Non-pigmented ciliary epithelial cell (primary cell): ENCODE measurements at places on chromosomes 1 and 21.

- no peak for DNase-seq
These were observed 70.6 kb upstream of the AK4 start for GRCh38 chr1:65077369-65077768.

DNA sequence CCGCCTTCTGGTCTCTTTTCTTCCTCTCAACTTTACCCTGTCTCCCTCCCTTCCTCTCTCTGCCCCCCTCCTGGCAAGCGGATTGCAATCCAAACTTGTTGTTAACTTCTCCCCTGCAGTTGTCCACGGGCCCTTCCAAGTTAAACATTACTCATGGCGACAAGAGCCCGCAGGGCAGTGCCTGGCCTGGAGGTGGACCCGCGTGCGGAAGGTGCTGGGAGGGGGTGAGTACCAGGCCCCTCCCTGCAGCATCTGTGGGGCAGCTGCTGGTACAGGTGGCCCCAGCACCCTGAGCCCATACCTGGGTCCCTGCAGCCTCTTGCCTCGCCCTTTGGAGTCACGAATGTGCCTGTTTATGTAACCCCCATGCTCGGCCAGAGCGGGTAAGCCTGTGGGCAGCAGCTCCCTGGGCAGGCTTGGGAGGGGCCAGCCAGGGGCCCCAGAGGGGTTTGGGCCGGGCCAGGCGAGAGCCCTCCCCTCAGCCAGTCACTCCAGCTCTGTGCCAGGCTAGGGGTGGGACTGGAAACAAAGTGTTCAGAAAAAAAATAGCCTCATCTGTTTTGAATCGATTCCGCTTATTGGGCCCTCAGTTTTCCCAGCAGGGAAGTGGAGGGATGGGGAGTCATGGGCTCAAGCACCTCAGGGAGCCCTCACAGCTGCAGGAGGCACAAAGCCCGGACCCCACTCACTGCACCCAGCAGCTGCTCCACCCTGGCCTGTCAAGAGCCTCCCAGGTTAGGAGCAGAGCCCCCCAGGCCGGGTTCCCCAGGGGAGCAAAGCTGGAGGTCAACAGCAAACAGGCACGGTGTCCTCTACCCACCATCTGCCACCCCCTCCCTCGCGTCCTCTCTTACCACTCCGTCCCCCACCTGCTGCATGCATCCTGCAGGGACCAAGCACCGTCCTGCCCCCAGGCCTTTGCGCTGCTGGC is 14.0 kb upstream of the FAAP20 start:
- DNase-seq, result no peak

- no peak for DNase-seq
These were observed 29.0 kb upstream of the LGALS8 start for GRCh38 chr1:236494586-236495466.

DNA sequence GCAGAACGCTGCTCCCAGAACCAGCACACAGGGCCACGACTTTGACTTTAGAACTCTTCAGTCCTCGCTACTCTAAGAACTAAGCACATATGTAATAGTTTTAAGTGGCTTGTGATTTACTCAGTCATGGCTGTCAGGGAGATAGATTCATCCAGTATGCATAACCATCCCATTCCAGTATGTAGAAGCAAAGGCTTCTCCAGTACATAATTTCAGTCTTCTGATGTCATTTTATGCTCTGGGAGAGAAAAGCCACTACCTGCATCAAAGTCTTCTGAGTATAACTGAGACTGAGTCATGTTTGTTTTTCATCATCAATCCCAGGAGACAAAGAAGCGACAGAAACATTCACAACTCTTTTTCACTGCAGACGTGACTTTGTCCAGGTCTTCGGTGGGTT is 885.7 kb downstream of the PLA2G4A start:
- DNase-seq, result no peak

DNA sequence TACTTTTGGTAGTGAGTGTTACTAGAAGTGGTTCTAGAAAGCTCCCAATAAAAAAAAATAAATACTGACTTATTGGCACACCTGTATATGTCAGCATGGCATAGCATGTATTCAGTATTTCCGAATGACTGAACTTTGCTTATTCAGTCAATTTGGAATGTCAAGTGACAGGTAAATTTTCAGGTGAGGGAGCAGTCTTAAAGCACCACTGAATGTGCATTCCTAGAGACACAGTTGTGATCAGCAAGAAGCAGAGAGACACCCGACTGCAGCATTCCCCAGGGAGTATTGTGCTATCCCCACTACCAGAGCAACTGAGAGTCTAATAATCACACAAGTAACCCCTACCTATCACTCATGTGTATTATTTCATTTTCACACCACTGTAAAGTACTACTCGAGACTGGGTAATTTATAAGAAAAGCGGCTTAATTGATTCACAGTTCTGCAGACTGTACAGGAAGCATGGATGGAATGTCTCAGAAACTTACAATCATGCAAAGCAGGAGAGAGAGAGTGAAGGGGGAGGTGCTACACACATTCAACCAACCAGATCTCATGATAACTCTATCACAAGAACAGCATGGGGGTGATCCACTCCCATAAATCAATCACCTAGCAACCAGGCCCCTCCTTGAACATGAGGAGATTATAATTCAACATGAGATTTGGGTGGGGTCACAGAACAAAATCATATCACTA is 201.5 kb downstream of the TBX15 start:
- no peak for DNase-seq

- no peak for DNase-seq
These were observed 5.5 kb downstream of the OR2C3 start for GRCh38 chr1:247530785-247531184.

DNA sequence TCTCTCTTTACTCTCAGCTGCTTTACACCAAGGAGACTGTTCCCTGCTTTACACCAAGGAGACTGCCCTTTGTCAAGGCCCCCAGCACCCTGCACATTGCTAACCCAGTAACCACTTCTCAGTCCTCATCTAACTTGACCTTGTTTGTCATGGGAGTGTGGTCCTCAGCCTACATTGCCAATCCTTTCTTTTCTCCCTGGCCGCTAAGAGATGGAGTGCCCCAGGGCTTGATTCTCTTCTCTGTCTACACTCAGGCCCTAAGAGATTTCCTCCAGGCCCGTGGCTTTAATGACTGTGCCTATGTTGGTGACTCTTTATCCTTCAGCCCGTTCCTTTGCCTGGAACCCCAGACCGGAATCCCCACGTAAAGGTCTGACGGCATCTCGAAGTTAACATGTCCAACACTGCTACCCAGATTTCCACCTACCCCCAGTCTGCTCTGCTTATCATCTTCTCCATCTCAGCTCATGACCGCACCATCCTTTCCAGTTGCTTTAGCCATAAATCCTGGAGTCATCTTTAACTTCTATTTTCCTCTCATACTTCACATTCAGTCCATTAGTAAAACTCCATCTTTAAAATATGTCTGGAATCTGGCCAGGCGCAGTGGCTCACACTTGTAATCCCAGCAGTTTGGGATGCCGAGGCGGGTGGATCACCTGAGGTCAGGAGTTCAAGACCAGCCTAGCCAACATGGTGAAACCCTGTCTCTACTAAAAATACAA is 9.5 kb upstream of the SEMA4A start:
- DNase-seq, result no peak

DNA sequence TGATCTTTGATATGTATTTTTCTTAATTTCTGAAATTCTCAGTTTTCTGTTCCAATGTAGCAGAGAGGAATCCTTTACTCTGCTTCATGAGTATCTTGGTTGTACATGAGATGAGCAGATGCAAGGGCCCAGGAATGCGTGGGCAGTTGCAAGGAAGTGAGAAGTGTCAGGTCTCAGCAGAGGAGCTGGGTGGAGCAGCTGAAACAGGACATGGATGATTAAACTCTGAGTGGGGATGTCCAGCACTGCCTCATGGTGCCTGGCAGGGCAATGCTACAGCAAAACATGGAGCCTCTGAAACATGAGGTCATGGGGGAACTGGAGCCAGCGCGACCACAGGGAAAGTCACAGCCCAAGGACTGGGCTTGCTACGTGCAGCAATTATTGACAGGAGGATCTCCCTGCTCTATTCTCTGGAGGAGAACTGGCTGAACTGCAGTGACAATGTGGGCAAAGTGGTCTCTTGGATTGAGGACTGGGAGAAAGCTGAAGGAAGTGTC is 48.4 kb downstream of the COLGALT2 start:
- peak; percentile 55 for DNase-seq

DNA sequence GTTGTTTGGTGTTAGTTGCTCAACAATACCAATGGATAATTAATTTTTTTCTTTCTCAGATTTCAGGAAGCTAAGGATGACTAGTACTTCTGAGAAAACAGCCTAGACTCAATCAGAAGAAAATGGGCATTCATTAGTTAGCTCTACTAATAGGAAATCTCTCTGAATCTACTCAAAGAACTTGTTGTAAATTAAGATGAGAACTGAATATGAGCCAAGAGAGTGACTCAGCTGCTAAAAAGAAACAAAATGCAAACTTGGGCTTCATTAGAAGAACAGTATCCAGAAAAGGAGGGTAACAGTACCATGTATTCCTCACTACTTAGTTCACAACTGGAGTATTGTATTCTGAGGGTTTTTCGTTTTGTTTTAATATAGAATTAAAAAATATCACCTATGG is 12.5 kb downstream of the FOXJ3 start:
- DNase-seq, result no peak

DNA sequence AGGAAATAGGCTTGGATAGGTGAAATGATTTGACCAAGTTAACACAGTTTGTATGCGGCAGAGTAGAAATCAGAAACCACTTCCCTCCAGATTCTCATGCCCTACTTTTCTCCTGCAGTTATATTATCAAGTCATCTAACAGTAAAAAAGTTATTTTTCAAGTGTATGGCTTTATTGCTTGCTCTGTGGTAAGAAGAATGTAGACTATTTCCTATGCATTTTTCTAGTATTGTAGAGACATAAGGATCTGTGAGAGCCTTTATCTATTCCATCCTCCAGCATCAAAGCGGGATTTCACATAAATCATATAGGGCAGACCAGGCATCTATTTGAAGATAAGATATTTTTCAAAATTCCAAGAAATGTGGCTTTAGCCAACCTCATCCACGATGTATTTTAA is 208.5 kb downstream of the TTLL7 start:
- no peak for DNase-seq

- DNase-seq, result no peak
These were observed 120.7 kb upstream of the MARK1 start for GRCh38 chr1:220407191-220407590.

GRCh38 chr1:87958716-87959115 is 630.0 kb downstream of the LMO4 start:
- DNase-seq, result no peak

DNA sequence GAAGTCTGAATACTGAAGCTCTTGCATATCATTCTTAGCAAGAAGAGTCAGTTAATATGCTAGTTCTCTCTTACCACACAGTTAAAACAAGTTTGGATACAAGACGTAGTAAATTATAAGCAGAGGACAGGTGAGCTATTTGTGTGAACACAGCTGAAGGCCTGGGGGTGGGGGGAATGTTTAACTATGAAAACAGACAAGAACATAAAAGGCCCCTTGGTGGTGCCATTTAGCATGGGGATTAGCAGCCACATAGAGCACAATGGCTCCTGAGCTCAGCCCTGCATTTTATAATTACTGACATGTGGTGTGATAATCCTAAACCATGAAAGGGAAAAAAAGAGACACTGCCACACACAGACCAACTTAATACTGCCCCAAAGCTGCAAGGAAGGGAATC is 94.8 kb downstream of the TGFBR3 start:
- no peak for DNase-seq

GRCh38 chr21:32131960-32132359 is 146.9 kb downstream of the MIS18A start:
- DNase-seq, result no peak

DNA sequence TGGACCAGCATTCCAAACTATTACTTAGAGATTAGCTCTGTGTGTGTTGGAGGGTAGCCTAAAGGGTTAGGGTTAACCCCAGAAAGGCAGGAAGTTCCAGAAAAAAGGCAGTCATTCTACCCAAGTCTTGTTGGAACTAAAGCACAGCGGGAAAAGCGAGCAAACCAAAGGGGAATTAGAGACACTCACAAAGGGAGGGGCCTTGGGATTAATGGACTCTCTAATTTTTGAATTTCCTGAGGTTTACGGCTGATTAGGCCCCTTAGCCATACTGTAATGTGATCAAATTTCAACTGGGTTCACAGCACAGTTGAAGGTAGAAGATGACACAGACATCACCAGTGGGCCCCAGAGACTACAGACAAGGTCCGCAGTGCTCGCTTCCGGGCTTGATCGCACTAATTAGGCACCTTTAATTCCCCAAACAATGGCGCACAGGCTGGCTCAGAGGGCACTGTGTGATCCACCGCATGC is 28.3 kb downstream of the CAPZB start:
- no peak for DNase-seq

- DNase-seq, result no peak
These were observed 43.5 kb downstream of the PROX1 start for GRCh38 chr1:214031267-214031650.

DNA sequence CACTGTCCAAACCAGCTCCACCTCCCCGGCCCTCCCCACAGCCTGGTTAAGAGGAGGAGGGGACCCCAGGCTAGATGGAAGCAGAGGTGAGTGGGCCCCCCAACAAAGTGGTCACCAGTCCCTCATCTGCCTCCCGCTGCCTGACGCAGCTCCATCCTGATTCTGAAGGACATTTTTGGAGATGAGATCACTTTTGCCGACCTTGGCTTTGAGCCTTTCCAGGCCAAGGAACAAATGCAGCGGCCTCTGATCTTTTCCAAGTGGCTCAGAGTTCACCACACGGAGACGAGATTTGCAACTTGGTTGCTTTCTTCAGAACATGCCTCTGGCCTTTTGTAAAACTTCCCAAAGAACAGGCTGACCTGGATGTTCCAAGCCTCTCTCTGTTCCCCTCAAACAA is 223.1 kb downstream of the NPHP4 start:
- no peak for DNase-seq

DNA sequence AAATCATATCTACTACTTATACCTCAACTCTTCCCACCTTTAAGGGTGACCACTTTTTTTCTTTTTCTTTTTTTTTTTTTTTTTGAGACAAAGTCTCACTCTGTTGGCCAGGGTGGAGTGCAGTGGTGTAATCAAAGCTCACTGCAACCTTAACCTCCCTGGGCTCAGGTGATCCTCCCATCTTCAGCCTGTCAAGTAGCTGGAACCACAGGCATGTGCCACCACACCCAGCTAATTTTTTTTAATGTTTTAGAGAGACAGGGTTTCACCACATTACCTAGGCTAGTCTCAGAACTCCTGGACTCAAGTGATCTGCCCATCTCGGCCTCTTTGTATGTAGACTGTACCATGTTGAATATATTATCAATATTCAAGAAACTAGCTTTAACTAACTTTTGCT is 39.4 kb downstream of the NRDC start:
- no peak for DNase-seq
